ENCODE measurements at places on chromosomes 1 and 21. TPM values are rescaled to one million over a fixed set of nuclear protein-coding genes. Genes with fewer than 3 reads are reported as not detected.

GRCh38 chr1:62833529-62833928, 49.6 kb downstream of the ATG4C start:
- DNase-seq: no peak

DNA sequence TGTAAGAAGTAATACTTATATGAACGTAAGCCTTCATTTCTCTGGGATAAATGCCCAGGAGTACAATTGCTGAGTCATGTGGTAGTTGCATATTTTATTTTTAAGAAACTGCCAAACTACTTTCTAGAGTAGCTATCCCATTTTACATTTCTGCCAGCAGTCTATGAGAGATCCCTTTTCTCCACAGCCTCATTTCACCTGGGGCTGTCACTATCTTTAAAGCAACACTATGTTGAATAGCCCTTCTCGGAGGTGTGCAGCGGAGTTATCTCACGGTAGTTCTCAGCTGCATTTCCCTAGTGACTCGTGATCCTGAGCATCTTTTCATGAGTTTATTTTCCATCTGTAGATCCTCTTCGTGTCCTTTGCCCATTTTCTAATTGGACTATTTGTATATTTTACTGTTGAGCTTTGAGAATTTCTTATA, 93.4 kb downstream of the ADARB1 start:
- DNase-seq: no peak

- DNase-seq: no peak
These were observed 82.9 kb downstream of the GALNT2 start for GRCh38 chr1:230149751-230150584.

GRCh38 chr21:36806103-36806502, 107.2 kb downstream of the SIM2 start:
- no peak for DNase-seq

The ZBTB8A gene
- 0.24 TPM for total RNA-seq

GRCh38 chr21:29342363-29342957, 43.7 kb downstream of the BACH1 start:
- no peak for DNase-seq

- DNase-seq: no peak
These were observed 49.3 kb downstream of the LPGAT1 start for GRCh38 chr1:211781260-211781659.

DNA sequence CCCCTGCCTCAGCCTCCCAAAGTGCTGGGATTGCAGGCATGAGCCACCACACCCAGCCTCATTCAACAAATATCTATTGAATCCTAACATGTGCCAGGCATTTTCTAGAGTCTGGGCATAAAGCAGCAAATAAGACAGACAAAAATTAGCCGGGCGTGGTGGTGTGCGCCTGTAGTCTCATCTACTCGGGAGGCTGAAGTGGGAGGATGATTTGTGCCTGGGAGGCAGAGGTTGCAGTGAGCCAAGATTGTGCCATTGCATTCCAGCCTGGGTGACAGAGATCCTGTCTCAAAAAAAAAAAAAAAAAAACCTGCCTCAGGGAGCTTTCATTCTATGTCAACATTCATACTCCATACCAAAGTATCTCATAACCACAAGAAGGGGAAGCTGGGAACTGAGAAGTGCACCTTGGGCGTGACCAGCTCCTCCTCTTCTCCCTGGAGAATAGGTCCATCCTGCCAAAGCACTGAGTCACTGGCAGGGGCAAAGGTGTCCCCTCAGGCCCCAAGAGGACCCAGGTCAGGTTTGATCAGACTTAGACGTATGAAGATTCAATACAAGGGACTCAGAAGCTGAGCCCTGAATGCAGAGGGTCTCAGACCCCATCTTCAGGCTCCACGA, 36.8 kb upstream of the PPP1R15B start:
- no peak for DNase-seq

Data from activated T-cell treated with anti-CD3 and anti-CD28 coated beads, Interleukin-2, amount 50 U/mL, for 4 hours (primary cell).